ENCODE measurements at places on chromosomes 13 and 19.

DNA sequence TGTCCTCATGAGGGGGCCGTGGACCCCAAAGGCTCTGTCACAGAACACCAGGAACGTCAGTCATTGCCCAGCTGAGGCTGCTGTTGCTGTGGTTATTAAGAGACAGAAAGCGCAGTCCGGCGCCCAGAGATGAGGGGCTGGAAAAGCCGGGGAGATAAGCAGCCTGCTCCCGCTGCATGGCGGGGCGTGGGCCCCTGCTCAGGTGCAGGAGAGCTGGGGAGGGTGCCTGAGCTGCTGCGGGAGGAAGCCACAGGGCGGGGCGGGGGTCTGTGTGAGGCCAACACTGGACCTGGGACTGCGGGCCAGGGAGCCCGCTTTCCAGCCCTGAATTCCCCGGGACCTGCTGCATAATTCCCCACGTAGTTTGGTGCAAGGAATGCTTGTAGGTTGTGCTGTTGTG is 11.3 kb downstream of the SOX1 start:
- no peak for DNase-seq

DNA sequence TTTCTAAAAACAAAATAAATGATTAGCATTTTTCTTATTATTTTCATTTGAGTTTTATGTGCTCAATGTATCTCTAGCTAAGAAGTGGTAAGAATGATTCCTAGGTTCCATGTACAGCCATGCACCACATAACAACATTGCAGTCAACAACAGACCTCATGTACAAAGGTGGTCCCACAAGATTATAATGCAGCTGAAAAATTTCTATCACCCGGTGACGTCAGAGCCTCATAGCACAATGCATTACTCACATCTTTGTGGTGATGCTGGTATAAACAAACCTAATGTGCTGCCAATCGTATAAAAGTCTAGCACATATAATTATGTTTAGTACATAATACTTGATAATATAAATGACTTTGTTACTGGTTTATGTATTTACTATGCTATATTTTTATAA is 120.5 kb downstream of the SLC7A1 start:
- no peak for DNase-seq

- DNase-seq = no peak
Measured at GRCh38 chr13:97627566-97627965, 193.6 kb downstream of the RAP2A start.

GRCh38 chr19:53644061-53644816 is 12.4 kb downstream of the DPRX start:
- no peak for DNase-seq

DNA sequence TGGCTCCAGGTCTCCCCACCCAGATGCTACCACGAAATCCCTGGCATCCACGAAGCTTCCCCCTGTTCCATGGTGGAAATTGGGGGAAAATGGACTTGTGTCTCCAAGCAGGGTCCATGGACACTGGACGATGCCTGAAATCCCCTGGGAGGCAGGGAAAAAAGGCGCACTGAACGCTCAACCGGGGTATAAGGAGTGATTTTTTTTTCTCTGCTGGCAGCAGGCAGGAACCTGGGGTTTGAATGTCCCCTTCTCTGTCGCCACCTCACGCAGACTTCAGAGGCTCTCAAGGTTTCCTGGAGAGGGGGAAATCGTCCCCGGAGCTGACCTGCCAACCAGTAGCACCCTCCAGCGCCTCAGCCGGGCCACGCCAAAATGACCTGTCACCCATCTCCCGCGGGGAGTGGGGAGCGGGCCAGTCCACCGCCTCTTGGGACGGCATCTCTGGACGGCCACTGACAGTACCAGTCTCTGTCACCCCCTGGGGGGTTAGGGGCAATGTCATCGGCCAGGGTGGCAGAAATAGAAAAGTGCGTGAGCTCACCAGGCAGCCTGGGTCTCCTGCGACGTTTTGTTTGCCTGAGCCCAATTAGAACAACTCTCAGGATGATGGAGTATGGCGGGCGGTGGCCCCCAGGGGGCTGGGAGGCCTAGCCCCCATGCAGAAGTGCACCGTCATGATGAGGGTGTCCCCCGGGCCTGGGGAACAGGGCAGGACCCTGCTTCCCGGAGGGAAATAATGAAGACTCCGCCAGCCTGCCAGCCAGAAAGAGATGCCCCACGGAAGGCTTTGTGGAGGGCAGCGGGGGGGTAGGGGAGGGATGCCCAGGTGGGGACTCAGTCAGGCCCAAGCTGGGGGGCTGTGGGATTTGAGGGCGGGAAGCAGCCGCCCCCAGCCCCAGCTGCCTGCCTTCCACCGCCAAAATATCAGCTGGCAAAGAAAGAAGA is 2.6 kb downstream of the PTPRS start:
- no peak for DNase-seq

DNA sequence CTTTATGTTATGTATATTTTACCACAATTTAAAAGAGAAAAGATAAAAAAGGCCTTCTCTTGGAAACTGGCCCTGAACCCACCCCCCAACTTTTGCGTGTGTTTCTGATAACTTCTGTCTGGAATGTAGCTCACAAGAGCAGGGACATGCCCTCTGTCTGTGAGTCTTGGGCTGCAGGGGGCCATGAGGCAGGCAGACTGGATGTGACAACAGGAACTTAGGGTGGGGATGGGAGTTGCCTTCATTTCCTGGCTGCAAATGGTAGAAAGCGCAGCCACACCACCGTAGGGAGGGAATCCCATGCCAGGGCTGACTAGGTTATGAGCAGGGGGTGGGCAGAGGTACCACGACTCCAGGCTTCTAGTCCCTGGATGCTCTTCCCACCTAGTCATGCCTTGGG is 21.9 kb downstream of the CILP2 start:
- no peak for DNase-seq

DNA sequence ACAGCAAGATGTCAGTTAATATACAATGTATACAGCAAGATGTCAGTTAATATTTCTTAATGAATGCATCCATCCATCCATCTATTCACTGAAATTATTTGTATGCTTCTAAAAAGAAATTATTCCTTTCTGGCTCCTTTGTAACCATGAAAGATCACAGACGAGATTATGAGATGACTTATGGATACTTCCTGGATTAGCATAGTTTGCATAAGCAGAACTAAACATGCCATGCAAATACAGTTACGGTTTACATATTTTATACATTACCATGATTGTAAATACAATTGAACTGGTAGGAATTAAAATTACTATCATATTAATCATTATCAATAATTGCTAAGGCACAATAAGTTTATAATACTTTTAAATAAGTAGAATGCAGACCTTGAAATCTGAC is 32.7 kb downstream of the NALCN start:
- DNase-seq = no peak

GRCh38 chr19:5093948-5094718 is 125.2 kb downstream of the KDM4B start:
- DNase-seq = no peak

DNA sequence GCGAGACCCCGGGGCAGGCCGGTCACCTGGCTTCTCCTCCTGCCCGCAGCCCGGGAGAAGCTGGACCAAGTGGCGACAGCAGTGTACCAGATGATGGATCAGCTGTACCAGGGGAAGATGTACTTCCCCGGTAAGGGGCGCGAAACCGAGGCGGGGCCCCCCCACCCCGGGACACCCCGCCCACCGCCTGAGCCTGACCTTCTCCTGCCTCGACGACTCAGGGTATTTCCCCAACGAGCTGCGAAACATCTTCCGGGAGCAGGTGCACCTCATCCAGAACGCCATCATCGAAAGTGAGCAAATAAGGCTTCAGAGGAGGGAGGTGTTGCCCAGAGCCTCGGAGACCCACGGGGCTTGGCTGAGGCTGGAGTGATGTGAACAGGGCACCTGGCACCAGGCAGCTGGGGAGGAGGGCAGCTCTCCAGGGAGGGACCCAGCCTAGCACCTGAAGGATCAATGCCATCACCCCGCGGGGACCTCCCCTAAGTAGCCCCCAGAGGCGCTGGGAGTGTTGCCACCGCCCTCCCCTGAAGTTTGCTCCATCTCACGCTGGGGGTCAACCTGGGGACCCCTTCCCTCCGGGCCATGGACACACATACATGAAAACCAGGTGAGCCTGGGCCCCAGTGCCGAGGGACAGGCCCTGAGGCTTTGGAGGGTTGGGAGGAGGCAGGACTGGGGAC is 629 bp downstream of the IZUMO4 start:
- DNase-seq = no peak

GRCh38 chr19:45595814-45596213 is 6.2 kb downstream of the GPR4 start:
- DNase-seq = no peak

GRCh38 chr13:73698859-73699258 is 435.3 kb downstream of the KLF12 start:
- DNase-seq = no peak

DNA sequence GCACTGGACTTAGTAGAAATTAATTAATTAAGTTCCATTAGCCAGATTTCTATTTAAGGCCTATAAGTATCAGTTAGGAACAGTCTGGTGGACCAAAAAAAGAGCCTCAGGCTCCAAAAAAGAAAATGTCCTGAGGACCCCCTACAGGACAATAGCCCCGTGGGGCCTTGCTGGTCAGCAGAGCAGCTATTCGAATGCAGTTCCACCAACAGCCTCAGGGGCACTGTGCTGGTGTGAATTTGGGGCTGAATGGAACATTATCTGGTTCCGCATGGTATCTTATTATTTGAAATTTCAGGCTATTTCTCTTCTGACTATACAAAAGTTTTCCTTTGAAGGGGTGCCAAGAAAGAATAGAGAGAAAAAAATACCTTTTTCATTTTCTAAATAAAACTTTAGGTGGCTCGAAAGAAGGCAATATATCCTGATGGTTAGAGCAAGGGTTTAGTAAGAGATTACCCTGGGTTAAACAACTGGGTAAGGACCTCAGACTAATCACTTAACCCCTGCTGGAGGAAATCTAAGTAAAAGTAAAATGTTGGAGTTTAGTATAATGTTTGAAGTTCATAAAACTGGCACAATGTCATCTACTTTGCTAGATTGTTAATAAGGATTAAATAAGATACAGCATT is 147.2 kb downstream of the MIPEP start:
- DNase-seq = no peak

DNA sequence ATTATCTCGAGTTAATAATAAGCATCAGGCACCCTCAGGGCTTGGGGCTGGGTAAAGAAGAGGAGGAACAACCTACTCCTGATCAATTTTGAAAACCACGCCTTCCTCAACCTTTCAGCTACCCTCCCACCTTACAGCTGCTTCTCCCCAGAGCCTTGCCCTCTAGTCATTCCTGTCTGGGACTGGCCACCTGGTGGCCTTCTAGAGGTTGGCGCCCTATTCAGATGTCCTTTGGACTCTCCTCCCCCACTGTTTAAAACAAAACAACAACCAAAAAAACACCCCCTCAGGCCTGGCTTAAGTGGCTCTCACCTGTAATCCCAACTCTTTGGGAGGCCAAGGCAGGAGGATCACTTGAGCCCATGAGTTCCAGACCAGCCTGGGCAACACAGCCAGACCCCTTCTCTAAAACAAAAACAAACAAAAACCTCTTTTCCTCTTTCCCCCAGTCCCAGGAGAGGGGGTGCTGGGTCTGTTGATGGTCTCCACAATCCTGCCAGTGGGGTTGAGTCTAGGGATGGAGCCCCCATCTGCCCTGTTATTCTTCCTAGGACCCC is 62.3 kb downstream of the CCDC70 start:
- DNase-seq = no peak

DNA sequence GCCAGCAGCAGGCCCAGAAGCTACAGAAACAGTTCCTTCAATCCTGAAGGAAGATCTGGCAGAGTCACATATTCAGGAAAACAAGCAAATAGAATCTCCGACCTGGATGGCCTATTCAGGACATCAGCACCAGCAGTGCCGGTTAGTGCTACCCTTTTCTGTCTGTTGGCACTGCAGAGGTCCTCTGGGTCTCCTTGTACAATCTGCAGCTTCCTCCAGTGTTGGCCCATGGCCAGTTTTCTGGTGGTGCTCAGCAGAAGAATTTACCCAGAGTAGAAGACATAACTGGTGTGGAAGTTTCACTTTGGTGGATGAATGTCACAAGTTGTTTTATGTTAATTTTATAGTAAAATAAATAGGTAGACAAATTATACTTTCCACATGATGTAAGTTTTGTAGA is 498.1 kb downstream of the COG6 start:
- no peak for DNase-seq

DNA sequence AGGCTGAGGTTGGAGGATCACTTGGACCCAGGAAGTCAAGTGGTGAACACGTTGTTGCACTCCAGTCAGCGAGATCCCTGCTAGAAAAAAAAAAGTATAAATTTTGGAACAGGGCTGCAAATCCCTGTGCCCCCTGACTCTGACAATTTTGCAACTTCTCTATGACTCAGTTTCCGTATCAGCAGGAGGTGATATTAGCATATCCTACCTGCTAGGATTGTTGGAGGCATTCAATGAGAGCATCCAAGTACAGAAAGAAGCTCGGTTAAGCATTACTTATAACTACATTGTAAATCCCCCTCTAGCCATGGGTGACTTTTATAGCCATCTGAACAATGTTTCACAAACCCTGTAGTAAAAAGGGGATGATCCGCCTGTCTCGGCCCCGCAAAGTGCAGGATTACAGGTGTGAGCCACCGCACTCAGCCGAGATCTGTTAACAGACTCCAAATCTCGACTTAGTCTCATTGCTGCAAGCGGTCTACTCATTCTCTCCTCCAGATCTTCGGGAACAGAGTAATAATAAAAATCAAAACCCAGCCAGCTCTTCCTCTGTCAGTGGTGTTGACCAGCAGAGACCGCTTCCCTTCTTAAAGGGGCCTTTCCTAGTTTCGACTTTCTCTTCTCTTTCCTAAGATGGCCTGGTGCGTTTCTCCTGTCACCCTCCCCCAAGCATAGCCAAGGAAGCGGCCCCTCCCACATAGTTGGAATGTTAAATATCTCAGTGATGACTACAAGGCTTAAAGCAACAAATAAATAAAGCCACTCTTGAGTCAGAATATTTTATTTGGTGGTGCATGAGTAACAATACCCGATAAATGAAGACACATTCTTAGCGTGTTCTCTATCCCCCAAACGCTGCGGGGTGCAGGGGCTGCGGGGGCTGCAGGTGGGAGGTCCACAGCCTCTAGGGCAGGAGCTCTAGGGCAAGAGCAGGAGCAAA is 10.3 kb upstream of the BICRA start:
- no peak for DNase-seq

DNA sequence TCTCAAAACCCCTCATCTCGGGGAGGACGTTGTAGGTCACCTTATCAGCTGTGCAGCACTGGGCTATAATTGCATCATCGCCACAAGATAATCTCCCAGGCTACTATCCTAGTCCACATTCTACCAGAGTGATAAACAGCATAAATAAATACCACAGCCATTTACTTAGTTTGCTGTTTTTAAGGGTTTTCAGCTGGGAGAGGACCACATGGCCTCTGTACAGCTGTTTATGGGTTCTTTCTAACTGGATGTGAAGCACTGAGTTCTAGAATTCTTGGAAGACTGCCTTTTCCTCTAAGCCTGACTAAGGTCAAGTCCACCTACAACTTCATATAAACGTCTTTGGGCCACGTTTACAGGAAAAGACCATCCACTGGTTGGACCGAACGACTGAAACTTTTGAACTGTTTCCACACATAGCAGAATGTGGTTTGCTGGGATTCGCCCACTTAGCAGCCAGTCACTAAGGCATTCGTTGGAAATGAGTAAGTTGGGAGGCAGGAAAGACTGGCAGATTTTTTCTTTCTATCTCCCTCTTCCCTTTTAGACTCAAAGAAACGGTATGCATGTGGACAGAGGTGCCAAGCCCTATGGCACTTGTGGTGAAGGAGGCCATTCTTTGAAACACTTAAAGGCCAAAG is 752.5 kb upstream of the SGCG start:
- no peak for DNase-seq

- DNase-seq = no peak
Measured at GRCh38 chr13:99805361-99805760, 166.2 kb downstream of the ZIC5 start.

All from stimulated activated CD8-positive, alpha-beta memory T cell treated with anti-CD3 and anti-CD28 coated beads, Interleukin-7, amount 100 ng/mL, for 48 hours (primary cell).